Prostate gland (tissue), 2 donors: ENCODE measurements at places on chromosomes 6 and 20. TPM values are rescaled to one million over a fixed set of nuclear protein-coding genes. Genes with fewer than 3 reads are reported as not detected.
A peak's percentile ranks its signal among the peaks of the same experiment; 100 is the strongest.

DNA sequence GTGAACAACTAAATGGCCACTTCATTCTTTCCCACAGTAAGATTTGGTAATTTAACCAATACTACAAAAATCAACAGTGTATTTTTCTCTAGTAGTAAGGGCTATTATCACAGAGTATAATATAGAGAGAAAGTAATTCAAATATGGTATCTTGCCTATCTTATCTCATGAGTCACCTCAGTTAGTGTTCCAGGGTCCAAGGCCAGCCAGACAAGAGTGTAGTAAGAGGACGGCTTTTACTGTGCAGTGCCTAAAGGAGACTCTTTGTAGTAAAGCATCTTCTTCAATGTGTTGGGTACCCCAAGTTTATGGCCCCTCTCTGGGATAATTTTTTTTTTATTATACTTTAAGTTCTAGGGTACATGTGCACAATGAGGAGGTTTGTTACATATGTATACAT is 607.4 kb downstream of the PKHD1 start:
- no peak for DNase-seq

DNA sequence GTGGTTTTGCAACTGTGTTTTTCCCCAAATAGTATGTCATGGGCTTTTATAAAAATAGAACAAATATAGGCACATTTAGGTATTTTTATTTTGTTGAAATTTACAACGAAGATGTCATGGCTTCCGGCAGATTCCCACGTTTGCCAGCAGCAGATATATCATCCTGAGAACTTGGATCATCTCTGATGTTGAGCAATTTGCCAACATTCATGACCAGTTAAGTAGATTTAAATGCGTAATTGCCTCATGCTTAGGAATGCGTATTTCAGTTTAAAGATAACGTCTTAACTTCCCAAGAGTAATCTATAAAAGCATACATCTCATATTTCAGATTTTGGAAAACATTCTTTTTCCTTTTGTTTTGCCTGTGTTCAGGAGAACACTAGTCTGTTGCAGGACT is 457.8 kb downstream of the QKI start:
- peak; percentile 37 for DNase-seq

DNA sequence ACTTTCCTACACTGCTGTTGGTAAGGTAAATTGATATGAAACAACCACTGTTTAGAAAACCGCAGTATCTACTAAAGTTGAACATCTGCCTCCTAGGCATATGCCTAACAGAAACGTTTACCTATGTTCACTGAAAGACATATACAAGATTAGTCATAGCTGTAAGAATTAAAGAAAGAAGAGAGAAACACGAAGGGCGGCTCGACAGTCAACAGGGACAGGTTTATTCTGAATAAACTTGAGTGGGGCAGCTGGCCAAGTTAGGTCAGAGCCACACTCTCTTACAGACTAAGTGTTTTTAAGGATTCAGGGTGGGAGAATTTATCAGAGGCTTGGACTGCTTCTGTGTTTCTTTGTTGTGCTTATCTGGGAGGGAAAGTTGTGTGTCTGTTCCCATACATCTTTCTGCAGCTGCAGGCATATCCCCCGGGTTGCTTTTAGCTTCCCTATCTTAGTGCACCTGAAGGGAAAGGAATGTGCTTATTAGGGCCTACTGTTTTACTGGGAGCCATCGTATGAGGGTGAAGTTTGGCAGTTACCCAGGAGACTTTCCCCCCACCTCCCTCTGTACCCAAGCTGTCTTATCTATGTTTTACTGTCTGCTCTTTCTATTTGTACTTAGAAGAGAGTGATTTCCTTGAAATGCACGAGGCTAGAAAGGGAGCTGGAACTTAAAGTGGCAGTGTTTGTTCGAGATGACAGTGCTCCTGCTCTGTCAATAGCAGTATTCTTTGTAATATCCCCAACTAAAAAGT is 20.4 kb downstream of the PROCR start:
- DNase-seq: peak; percentile 52

- DNase-seq: no peak
Observed at GRCh38 chr6:21634582-21634981, 41.0 kb downstream of the SOX4 start.

GRCh38 chr6:168240160-168240559 is 79.4 kb downstream of the DACT2 start:
- DNase-seq: no peak

DNA sequence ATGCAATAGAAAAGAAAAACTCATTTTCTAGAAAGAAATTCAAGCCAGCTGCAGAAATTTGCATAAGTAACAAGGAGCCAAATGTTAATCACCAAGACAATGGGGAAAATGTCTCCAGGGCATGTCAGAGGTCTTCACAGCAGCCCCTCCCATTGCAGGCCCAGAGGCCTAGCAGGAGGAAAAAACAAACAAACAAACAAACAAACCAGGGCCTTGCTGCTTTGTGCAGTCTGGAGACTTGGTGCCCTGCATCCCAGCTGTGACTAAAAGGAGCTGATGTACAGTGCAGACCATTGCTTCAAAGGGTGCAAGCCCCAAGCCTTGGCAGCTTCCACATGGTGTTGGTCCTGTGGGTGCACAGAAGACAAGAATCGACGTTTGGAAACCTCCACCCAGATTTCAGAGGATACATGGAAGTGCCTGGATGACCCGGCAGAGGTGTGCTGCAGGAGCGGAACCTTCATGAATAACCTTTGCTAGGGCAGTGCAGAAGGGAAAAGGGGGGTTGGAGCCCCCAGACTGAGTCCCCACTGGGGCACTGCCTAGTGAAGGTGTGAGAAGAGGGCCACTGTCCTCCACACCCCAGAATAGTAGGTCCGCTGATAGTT is 110.9 kb upstream of the AKAP12 start:
- DNase-seq: no peak

- peak; percentile 12 for DNase-seq
Observed at GRCh38 chr6:2127484-2127911, 117.9 kb downstream of the GMDS start.

- no peak for DNase-seq
Observed at GRCh38 chr6:148214667-148215066, 128.0 kb upstream of the SASH1 start.

GRCh38 chr20:59584278-59584925 is 19.9 kb upstream of the PHACTR3 start:
- DNase-seq: no peak

The TMEM242 gene
- total RNA-seq: 6.4 TPM

The GINS1 gene
- 6.0 TPM for total RNA-seq

The ZSCAN31 gene
- total RNA-seq: 21.7 TPM

The L3MBTL1 gene
- 38.8 TPM for total RNA-seq
